ENCODE measurements at places on chromosomes 7 and 10. TPM values are rescaled to one million over a fixed set of nuclear protein-coding genes. Genes with fewer than 3 reads are reported as not detected.

SKAP2 gene
- 9.7 TPM for total RNA-seq

LRRC4 gene
- 0.24 TPM for total RNA-seq

DNA sequence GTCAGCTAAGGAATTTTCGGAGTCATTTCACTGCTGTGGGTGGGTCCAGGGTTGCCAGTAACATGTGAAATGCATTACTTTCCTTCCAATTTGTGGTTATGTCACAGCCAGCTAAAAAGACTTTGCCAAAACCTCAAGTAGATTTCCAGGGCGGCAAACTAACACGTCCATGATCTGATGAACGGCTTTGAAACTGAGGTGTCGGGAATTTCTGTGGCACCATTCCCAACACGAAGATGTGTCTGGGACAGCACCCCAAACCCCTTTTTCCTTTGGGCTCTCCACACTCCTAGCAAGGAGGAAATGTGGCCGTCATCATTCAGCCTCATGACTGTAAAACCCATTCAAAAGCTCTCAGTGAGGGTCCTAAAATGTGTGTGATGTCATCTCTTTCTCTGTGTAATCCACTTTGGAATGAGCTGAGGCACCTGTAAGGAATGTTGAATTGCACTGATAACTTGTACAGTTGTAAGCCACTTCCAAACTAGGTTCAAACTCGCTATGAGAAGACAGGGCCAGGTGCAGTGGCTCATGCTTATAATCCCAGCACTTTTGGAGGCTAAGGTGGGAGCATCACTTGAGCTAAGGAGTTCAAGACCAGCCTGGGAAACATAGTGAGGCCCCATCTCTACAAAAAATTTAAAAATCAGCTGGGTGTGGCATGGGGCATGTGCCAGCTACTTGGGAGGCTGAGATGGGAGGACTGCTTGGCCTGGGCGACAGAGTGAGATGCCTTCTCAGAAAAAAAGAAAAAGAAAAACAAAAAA lies 146.1 kb upstream of the FRMD4A start:
- no peak for DNase-seq

DNA sequence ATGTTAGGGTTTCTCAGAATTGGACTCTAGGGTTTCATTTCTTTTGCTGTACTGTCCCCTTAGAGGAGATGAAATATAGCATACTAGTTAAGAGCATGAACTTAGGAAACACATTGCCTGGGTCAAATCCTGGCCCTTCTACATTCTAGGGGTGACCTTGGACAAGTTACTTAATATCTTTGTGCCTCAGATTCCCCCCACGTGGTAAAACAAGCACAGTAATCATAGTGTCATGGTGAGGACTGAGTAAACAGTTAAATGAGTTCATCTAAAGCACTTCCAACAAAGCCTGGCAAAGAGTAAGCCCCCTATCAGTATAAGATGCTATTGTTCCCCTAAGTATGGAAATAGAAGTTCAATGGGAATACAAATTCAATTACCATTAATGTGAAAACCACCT lies 5.1 kb downstream of the DPY19L1 start:
- DNase-seq = no peak

DNA sequence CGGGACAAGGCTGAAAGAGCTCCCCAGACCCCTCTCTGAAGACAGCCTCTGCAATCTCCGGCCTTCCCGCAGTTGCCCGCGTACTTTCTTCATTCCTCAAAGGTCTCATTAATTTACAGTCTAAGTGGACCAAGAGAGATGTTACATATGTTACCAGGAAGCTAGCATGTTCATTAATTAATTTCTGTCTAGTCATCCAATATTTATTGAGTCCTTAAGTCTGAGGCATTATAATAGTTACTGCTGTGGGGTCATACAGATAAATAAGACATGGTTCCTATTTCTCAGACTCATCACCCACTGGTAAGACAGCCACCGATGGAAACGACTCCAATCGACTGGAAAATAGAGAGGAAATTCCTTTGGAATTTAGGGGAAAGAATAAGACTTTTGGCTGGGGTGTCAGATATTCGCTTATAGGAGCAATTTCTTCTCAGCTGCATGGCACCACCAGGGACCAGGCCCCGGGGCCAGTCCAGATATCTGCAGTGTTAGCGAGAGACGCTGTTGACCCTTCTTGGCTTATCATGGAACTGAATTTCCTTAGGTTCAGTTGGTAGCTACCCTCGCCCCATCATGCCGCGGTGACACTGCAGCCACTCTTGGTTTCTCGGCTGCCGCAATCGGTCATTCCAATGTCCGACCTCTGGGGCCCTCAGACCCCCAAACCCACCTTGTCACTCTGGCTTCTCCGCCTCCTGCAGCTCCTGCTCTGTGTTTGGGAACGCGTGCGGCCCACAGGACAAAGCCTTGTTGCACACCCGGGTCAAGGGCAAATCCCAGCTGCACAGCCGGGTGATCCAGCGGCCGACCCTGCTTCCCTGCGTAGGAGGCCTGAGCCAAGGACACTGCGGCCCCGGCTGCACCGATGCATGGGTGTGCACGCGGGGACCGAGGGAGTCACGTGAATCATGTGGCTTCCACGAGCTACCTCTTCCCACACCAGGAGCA lies 383.2 kb downstream of the DNAJB6 start:
- DNase-seq = no peak

GRCh38 chr10:80344276-80344675 lies 12.3 kb downstream of the DYDC1 start:
- no peak for DNase-seq

Measured in activated CD8-positive, alpha-beta T cell treated with anti-CD3 and anti-CD28 coated beads, Interleukin-2, amount 10 ng/mL, durations not matched to agents 7 days and 5 days (primary cell).